ENCODE measurements at places on chromosomes 5 and 9.

DNA sequence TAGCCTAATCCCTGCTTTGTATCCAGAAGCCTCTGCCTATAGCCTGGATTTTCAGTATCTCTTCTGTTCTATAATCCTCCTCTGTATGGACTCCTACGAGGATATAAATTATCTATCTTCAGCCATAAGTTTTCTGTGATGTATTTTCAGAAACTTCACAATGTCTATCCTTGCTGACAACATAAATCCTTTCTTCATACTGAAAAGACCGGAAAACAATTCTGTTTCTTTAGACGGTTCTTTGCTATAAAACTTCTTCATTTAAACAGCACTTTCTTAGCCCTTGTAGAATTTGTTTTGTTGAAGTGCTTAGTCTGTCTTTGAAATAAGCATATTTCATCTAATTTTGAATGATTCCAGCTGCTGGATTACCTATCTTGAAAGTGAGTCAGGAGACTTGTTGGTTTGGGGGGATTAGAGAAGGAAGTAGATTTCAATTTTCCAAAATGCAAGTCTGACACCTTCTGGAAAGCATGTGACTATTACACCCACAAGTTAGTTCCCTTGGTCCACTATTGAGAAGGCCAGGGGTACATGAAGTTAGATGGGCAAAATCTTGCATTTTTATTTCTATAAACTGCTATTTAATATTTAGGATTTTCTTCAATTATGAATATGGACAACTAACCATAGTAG is 96.3 kb upstream of the RANBP3L start:
- no peak for DNase-seq

- DNase-seq = no peak
Observed at GRCh38 chr5:76701298-76701697, 14.6 kb upstream of the F2R start.

- DNase-seq = no peak
Observed at GRCh38 chr9:104896131-104896530, 31.8 kb downstream of the ABCA1 start.

GRCh38 chr9:129068990-129069861 is 11.7 kb upstream of the DOLPP1 start:
- no peak for DNase-seq

- DNase-seq = no peak
Observed at GRCh38 chr9:114100536-114100935, 1.4 kb upstream of the KIF12 start.

GRCh38 chr9:87882627-87883026 is at the start of gene SPATA31E1:
Gene SPATA31E1, plus strand, starts transcription at chr9:87882877. Its CDS starts 15 bp downstream, at chr9:87882892.
- DNase-seq = no peak

- DNase-seq = no peak
Observed at GRCh38 chr5:180622910-180623309, 26.5 kb downstream of the FLT4 start.

DNA sequence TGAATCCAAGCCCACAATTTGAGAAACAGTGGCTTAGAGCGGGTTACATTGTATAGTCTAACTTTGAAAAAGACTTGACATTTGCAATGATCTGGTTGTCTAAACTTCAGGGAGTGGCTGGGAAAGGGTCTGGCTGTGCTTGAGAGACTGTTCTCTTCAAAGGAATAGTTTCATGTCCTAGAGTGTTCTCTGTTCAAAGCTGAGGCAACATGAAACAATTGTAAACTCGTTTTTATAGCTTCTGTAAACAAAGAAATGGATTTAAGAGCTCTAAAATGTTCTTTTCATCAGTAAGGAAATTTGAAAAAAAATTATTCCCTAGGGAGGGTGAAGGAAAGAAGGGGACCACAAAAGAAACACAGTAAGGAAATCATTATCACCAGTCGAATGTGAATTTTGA is 41.6 kb downstream of the FOCAD start:
- no peak for DNase-seq

DNA sequence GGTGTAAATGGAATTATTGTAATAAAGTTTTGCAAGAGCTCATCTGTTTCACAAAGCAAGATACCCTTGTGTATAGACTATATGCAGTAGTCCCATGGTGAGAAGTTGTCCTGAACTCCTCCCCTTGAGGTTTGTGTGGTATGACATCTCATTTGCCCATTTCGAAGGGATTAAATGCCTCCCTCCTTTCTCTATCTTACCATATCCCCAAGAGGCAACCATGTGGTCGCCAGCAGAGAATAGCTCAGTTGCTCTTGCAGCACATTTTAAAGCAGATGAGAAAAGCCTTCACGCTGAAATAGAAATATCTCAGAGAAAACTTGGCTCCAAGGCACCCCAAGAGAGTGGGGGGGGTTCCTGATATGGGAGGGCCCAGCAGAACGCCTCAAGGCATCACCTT is 4.6 kb downstream of the SEMA6A start:
- DNase-seq = no peak

- DNase-seq = no peak
Observed at GRCh38 chr9:86601697-86602096, 247.5 kb upstream of the TUT7 start.

GRCh38 chr5:177189965-177190364 is 56.4 kb downstream of the NSD1 start:
- DNase-seq = no peak

GRCh38 chr5:149044453-149045088 is 18.3 kb downstream of the SH3TC2 start:
- DNase-seq = no peak

DNA sequence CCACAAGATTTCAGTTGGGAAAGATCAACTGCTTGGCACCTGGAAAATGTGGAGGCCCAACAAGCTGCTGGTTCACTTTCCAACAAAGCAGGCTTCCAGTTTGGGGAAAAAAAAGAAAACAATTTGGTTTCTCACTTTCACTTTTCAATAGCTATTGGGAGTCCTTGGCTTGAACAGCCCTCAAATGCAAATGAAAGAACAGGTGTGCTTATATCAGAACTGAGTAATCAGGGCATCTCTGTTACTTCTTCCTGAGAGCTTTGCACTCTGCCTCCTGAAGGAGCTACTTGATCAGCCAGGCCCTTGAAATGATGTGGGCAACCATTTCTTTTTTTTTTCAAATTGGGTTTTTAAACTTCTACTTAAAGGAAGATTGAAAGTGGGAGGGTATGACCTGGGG is 73.5 kb downstream of the MFAP3 start:
- DNase-seq = no peak

DNA sequence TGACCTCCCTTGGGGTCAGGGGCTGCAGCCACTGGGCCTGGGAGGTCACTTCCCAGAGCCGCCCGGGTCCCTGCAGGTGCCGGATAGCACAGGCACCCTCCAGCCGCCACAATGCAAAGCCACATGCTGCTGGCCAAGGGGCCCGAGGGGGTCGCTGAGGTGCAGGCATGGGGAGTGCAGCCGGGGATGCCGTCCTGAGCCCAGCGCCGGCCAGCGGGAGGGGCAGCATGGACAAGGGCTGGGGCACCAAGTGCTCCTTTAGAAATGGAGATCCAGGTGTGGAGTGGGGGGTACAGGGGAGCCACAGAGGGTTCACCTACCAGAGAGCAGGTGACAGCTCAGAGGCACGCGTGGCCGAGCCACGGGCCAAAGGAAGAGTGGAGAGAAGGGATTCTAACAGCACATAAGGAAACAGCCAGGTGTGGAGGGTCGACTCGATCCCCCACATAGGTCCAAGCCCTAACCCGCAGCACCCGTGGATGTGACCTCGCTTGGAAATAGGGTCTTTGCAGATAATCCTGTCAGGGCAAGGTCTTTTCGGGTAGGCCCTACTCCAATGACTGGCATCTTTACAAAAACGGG is 24.7 kb downstream of the ZDHHC11B start:
- DNase-seq = peak; percentile 24

DNA sequence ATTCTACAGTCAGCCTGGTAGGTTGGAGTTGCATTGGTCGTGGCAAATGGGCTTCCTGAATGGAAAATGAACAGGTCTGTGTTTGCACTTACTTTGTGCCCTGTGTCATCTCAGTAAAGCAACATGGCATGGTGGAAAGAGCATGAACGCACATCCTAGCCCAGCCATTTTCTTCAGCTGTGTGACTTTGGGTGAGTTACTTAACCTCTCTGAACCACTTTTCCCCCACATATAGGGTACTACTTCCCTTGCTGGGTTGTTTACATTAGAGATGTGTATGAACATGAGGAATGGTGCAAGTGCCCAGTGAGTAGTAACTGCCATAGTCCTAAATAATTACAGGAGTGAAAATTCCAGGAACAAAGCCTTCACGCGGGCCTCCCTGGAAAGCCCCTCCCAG is 83.6 kb downstream of the MVB12B start:
- DNase-seq = no peak

DNA sequence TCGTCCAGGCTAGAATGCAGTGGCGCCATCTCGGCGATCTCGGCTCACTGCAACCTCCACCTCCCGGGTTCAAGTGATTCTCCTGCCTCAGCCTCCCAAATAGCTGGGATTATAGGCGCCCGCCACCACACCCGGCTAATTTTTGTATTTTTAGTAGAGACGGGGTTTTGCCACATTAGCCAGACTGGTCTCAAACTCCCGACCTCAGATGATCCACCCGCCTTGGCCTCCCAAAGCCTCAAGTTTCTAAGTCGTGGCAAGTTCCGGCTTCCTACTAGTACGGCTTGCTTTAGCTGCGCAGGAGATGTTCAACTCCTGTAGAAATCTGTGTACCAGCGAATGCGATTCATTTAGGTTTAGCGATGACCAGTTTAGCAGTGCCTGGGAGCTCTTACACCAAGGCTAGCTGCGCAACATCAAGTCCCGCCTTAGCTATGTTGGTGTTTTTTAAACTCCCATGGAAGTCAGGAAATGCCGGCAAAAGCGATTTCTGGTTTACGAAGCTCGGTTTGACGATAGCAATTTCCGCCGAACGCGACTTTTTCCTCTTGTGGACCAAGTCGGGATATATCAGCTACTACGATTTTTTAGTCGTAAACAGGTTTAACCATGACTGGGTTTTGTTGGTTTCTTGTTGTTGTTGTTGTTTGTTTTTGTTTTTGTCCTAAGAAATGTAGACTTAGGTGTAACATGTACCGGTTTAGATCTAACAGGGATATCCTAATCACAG is 46.4 kb downstream of the ANXA2R start:
- no peak for DNase-seq

GRCh38 chr9:105330755-105331154 is 86.3 kb downstream of the SLC44A1 start:
- no peak for DNase-seq

- no peak for DNase-seq
Observed at GRCh38 chr9:117725426-117725887, 21.3 kb downstream of the TLR4 start.

- DNase-seq = no peak
Observed at GRCh38 chr5:131787736-131788135, 9.1 kb downstream of the FNIP1 start.

GRCh38 chr9:92763721-92764380 is 782 bp downstream of the BICD2 start:
- no peak for DNase-seq

DNA sequence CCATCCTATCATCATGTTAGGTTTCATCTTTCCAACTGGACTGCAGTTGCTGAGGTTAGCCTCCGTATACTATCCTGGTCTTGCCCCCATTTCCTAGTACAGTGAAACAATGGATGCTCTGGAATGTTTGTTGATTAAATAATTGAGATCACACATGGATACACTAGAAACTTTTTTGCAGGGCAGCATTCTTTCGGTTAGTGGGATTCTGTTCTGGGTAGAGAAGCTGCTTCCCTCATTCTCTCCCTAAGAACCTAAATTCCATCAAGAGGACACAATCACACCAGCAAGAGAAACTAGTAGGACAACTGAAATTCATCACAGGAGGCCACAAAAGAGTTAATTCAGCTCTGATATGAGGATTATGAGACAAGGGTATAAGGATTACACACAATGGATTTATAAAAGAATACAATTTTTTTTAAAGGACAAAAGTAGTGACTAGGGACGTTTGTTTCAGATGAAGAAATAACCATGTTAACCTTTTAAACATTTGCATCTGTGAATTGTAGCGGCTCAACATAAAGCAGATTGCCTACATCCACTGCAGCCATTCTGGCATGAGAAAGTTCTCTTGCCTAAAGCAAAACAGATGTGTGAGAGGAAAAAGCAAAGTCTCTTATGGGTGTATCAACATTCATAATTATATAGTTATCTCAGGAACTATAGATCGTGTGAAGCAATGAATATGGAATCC is 162.7 kb upstream of the LHFPL2 start:
- DNase-seq = no peak

DNA sequence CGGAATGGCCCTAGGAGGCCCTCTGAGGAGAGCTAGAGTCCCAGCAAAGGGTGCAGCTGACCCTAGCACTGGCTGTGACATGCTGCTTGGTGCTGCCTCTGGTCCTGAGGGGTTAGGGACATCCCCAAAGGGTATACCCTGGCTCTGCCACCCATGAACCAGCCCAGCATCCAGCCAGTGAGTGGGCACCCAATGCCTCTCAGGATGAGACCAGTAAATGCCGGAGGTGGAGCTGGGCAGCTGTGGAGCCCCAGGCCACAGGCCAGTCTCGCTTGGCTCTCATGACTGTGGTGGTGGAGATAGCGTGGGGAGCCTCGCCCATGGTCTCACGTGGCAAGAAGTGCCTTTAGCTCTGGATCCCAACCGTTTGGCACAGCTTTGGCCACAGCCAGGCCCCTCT is 3.7 kb upstream of the CEL start:
- no peak for DNase-seq

DNA sequence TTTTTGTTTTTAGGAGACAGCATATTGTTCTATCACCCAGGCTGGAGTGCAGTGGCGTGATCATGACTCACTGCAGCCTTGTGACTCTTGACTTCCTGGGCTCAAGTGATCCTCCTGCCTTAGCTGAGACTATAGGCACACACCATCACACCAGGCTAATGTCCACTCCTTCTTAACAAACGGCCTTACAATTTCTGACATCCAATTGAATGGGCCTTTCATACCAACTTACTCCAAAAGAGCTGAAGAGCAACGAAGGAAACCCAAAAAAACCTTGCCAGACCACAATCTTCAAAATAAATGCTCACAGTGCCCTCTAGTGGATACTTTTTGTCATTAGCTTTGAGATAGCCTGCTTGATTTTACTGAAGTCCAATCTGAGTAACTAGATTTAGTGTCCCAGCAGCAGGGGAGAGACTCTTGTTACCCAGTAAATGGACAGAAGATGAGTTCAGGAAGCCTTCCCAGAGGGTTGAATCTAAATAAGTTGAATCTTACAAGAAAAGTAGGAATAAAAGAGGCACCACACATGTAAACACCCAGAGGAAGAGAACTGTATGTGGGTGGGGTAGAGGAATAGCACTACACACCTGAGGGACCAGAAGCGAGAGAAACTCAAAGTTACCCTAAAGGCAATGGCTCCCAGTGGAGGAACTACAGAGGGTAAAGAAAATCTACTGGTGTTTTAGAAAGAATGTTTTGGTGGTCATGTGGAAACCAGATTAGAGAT is 9.3 kb downstream of the ZNF622 start:
- DNase-seq = no peak

DNA sequence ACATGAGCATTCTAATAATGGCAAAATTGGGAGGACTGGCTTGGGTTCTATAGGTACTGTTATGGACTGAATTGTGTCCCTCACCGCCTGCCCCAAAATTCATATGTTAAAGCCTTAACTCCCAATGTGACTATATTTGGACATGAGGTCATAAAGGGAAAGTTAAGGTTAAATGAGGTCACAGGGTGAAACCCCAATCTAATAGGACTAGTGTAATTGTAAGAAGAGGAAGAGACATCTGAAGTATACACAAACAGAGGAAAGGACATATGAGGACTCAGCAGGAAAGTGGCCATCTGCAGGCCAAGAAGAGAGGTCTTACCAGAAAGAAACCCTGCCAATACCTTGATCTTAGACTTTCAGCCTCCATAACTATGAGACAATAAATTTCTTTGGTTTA is 23.1 kb downstream of the RNF180 start:
- DNase-seq = no peak

GRCh38 chr9:131260751-131261452 is 15.4 kb downstream of the FAM78A start:
- no peak for DNase-seq

- DNase-seq = no peak
Observed at GRCh38 chr5:168793841-168794837, 215.0 kb upstream of the PANK3 start.

All from omental fat pad (tissue), 4 donors.